Activated CD8-positive, alpha-beta T cell treated with anti-CD3 and anti-CD28 coated beads for 36 hours (primary cell): ENCODE measurements at places on chromosomes 6 and 20. TPM values are rescaled to one million over a fixed set of nuclear protein-coding genes. Genes with fewer than 3 reads are reported as not detected.

- no peak overlapping the region for H3K4me3 ChIP-seq
- no peak for DNase-seq
- H3K36me3 ChIP-seq: no peaks in the 10 kb centered on the region
- H3K4me1 ChIP-seq: no peaks in the 10 kb centered on the region
- H3K27ac ChIP-seq: no peak overlapping the region
These were observed 91.8 kb downstream of the PLEKHG1 start for GRCh38 chr6:150691463-150691862.

DNA sequence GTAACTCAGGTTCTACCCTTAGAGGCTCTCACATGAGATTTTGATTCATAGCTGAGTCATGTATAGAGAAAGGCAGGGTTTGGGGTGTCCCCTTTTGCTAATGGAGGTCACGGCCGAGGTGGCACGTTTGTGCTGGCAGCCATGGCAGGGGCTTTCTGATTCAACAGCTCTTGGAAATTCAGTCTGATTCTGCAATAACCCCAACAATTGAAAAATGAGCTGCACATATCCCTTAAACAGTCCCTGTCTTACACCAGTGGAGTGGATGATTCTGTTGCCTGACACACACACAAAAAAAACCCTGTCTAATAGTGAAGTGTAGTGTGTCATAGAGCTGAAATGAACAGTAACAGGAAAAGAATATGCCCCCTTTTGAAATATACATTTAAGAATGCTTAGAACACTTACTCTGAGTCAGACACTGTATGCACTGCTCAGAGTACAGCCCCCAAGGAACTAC is 40.4 kb upstream of the ARG1 start:
- peak overlapping the region; percentile 80 for H3K27ac ChIP-seq
- H3K36me3 ChIP-seq: no peaks in the 10 kb centered on the region
- peaks cover 49% of the 10 kb centered on the region for H3K4me1 ChIP-seq

DNA sequence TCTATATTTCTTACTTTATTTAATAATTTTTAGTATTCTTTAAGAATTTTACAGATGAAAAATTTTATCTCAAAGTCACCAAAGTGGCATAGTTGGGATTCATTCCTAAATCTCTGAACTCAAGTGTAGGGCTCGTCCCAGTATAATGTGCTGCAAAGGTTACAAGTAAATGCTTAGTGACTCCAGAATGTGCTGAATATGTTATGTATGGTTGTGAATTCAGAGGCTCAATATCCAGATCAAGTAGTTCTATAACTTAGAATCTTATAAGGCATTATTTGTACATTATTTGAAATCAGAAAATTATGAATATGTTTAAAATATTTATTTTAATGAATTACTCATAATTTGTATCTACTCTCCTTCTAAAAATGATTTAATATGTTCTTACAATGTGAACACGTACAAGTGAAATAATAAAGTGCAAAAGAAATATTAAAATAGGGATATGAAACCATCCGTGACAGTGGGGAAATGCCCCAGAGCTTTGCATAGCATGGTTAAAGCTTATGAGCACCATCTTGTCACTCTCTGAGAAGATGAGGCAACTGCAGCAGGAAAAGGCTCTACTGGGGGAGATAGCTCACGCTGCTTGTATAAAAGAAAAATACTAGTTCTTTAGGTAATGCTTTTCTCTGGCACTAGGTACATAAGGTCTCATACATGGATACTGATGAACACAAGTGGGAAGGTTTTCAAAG is 259.0 kb downstream of the FOXC1 start:
- H3K4me1 ChIP-seq: no peaks in the 10 kb centered on the region
- no peak for DNase-seq
- H3K4me3 ChIP-seq: no peak overlapping the region
- H3K36me3 ChIP-seq: no peaks in the 10 kb centered on the region

GRCh38 chr6:34901930-34902329 is 12.9 kb downstream of the ANKS1A start:
- H3K4me1 ChIP-seq: peaks cover 15% of the 10 kb centered on the region
- H3K27ac ChIP-seq: no peak overlapping the region
- H3K4me3 ChIP-seq: no peak overlapping the region
- DNase-seq: no peak
- H3K27me3 ChIP-seq: no peaks in the 10 kb centered on the region
- H3K36me3 ChIP-seq: peaks cover 8% of the 10 kb centered on the region

DNA sequence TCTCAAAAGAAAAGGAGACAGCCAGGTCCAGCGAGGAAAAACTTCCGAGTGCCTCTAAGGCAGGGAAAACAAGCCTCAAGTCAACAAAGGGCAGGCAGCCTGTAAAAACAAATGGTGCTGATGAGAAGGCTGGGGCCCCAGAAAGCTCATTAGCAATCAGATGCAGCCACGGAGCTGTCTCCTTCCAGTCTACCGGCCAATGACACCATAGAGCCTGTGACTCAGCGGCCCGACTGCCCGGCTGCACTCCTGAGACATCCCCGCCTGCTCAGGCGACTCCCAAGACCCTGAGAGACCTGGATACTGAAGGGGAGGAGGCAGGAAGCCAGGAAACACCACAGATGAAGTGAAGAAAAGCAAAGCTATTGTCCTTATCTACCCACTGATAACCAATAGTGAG is 120.1 kb upstream of the HDDC2 start:
- no peaks in the 10 kb centered on the region for H3K36me3 ChIP-seq
- H3K4me1 ChIP-seq: no peaks in the 10 kb centered on the region
- no peak overlapping the region for H3K4me3 ChIP-seq
- no peaks in the 10 kb centered on the region for H3K27me3 ChIP-seq
- H3K27ac ChIP-seq: no peak overlapping the region
- no peak for DNase-seq

Gene CST4
- total RNA-seq: not detected

Gene OR2J3
- not detected for total RNA-seq
